ENCODE measurements at places on chromosomes 16 and 17.
A peak's percentile ranks its signal among the peaks of the same experiment; 100 is the strongest.

- no peaks in the 10 kb centered on the region for H3K36me3 ChIP-seq
- no peaks in the 10 kb centered on the region for H3K27me3 ChIP-seq
- H3K4me1 ChIP-seq = peaks cover 32% of the 10 kb centered on the region
- no peak for DNase-seq
Measured at GRCh38 chr16:82071421-82071820, 36.4 kb downstream of the HSD17B2 start.

DNA sequence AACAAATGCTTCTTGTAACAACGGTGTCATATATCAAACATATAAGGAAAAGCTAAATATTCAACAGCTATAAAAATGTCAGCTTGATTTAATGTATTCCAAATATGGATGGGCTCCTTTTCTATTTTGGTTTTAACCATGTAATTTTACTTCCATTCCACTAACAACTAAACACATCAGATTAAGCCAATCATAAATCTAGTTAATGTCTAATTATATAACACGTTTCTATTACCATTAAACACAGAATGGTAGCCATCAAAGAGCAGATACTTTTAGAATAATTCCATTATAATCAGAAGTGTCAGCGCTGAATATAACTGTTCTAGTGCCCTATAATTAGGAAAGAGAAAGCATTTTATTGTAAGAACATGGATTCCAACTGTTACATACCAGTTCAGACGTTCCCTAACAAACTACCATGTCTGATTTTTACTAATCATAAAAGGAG, 10.0 kb downstream of the CMC2 start:
- no peak overlapping the region for H3K27ac ChIP-seq
- H3K4me1 ChIP-seq = no peaks in the 10 kb centered on the region
- H3K36me3 ChIP-seq = no peaks in the 10 kb centered on the region
- H3K27me3 ChIP-seq = no peaks in the 10 kb centered on the region
- DNase-seq = no peak

- no peaks in the 10 kb centered on the region for H3K36me3 ChIP-seq
- H3K4me3 ChIP-seq = no peak overlapping the region
- H3K27ac ChIP-seq = no peak overlapping the region
- H3K4me1 ChIP-seq = no peaks in the 10 kb centered on the region
- no peak for DNase-seq
Measured at GRCh38 chr16:59783191-59783590, 1049.1 kb upstream of the GOT2 start.

DNA sequence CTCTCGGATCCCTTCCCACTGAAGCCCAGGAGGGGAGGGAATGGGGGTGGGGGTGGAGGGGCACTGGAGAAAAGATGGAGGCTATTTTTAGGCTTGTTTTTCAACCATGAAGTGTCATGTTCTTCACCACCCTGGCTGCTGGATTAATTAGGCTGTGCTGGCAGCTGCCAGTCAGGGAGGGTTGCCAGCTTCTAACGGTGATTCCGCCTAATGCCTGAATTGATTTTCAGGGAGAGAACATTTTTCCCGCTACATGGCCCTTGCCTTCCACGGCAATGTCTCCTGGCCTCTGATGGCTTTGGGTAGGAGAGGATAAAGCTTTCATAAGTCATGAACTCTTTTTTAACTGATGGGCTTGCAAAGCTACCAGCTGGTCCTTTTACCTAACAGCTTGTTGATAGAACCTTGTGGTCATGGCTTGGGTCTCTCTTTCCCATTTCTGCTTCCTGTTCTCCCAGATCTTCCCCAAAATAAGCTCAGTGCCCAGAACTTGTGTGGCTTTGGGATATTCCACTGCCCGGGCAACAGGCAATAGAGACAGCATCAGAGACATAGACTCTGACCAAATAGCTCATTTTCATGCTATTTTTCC, 167.4 kb downstream of the PITPNC1 start:
- H3K4me1 ChIP-seq = peaks cover 12% of the 10 kb centered on the region
- H3K27ac ChIP-seq = no peak overlapping the region
- no peaks in the 10 kb centered on the region for H3K36me3 ChIP-seq
- DNase-seq = no peak

DNA sequence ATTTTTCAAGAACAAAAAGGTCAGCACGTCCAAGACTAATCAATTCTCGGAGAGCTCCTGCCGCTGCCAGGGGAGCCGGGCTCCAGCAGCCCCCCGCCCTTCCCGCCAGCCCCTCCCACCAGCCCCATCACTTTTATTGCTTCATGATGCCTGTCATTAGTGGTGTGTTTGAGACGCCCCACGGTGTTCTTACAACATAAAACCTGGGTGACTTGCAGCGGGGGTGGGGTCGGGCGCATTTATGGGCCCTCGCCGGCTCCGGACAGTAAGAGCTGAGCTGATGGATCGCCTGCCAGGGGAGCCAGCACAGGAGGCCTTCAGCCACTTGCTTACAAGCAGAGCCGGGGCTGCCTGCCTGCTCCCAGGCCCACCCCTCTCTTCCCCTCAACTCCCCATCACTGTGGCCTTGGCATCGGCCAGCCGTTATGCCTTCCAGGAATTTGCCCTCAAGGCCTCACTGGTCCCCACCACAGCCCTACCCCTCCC, 82.9 kb upstream of the CBX4 start:
- DNase-seq = no peak
- peaks cover 28% of the 10 kb centered on the region for H3K4me1 ChIP-seq
- H3K27ac ChIP-seq = no peak overlapping the region
- H3K27me3 ChIP-seq = peaks cover 87% of the 10 kb centered on the region
- no peak overlapping the region for H3K4me3 ChIP-seq

DNA sequence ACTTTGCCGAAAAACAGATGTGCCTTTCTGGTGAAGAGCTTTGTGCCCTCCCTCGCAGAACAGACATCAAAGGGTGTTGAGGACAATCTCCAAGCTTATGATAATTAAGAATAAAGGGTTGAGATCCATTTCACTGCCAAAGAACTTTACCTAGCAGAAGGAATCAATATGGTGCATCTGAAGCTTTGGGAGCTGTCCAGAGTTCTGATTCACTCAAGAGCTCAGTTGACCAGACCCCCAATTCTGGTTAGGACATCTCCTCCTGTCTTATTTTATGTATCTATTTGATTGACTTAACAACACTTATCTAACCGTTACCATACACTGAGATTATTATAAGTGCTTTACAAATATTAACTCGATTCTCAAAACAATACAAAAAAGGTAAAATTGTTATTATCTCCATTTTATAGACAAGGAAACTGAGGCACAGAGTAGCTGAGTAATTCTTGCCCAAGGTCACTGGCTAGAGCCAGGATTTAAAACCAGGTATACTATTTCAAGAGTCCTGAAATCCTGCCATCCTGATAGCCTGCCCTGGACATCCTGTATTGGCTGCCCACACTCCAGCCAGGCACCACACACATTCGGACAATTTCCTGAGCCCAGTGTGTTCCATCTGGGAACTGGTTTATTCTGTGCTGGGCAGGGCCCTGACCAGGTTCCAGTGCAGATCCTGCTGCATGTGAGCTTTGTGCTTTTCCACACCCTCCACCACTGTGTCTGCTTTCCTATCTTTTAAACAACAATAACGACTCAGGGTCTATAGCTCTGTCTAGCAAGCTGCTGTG, 29.8 kb downstream of the PITPNM3 start:
- H3K4me1 ChIP-seq = no peaks in the 10 kb centered on the region
- H3K4me3 ChIP-seq = no peak overlapping the region
- DNase-seq = no peak
- H3K36me3 ChIP-seq = peaks cover 78% of the 10 kb centered on the region
- no peaks in the 10 kb centered on the region for H3K27me3 ChIP-seq
- no peak overlapping the region for H3K27ac ChIP-seq

- H3K4me1 ChIP-seq = no peaks in the 10 kb centered on the region
- H3K27ac ChIP-seq = no peak overlapping the region
- no peaks in the 10 kb centered on the region for H3K27me3 ChIP-seq
- no peaks in the 10 kb centered on the region for H3K36me3 ChIP-seq
Measured at GRCh38 chr17:16954521-16954920, 17.4 kb downstream of the TNFRSF13B start.

GRCh38 chr17:35947156-35947585, 3.7 kb upstream of the LYZL6 start:
- H3K4me1 ChIP-seq = no peaks in the 10 kb centered on the region
- H3K27me3 ChIP-seq = no peaks in the 10 kb centered on the region
- no peak overlapping the region for H3K27ac ChIP-seq
- DNase-seq = peak; percentile 2
- no peaks in the 10 kb centered on the region for H3K36me3 ChIP-seq
- H3K4me3 ChIP-seq = no peak overlapping the region

- H3K27me3 ChIP-seq = no peaks in the 10 kb centered on the region
- no peaks in the 10 kb centered on the region for H3K36me3 ChIP-seq
- no peak overlapping the region for H3K4me3 ChIP-seq
- DNase-seq = no peak
Measured at GRCh38 chr17:78176548-78177025, 8.2 kb downstream of the SYNGR2 start.

DNA sequence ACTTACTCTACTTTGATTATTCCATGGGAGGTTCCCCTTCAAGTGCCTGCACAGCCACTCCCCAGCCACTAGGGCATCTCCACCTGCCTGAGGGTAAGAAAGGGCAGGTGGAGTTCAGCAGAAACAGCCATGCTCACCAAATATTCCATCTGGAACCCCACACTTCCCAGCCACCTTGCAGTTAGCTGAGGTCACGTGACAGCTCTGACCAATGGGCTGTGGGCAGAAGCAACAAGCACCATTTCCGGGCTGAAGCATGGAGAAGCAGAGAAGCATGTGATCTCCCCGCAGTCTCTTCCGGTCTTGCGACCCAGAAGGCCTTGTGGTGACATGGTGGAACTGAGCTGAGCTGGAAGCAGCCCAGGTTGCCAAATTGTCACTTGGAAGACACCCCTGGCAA, 108.6 kb downstream of the CCT6B start:
- no peak overlapping the region for H3K4me3 ChIP-seq
- peaks cover 4% of the 10 kb centered on the region for H3K27me3 ChIP-seq
- H3K27ac ChIP-seq = no peak overlapping the region
- DNase-seq = no peak
- H3K4me1 ChIP-seq = no peaks in the 10 kb centered on the region

GRCh38 chr16:65429504-65430181, 307.8 kb upstream of the CDH11 start:
- no peaks in the 10 kb centered on the region for H3K27me3 ChIP-seq
- no peaks in the 10 kb centered on the region for H3K4me1 ChIP-seq
- no peaks in the 10 kb centered on the region for H3K36me3 ChIP-seq
- no peak overlapping the region for H3K4me3 ChIP-seq

- no peak for DNase-seq
- no peaks in the 10 kb centered on the region for H3K27me3 ChIP-seq
- H3K27ac ChIP-seq = no peak overlapping the region
- no peak overlapping the region for H3K4me3 ChIP-seq
- H3K36me3 ChIP-seq = no peaks in the 10 kb centered on the region
- no peaks in the 10 kb centered on the region for H3K4me1 ChIP-seq
Measured at GRCh38 chr16:14475370-14476139, 154.5 kb downstream of the PARN start.

GRCh38 chr17:33968350-33969044, 286.6 kb upstream of the CCL2 start:
- no peak for DNase-seq
- H3K27ac ChIP-seq = peak overlapping the region; percentile 24
- H3K4me3 ChIP-seq = no peak overlapping the region
- peaks cover 87% of the 10 kb centered on the region for H3K4me1 ChIP-seq
- H3K36me3 ChIP-seq = no peaks in the 10 kb centered on the region

DNA sequence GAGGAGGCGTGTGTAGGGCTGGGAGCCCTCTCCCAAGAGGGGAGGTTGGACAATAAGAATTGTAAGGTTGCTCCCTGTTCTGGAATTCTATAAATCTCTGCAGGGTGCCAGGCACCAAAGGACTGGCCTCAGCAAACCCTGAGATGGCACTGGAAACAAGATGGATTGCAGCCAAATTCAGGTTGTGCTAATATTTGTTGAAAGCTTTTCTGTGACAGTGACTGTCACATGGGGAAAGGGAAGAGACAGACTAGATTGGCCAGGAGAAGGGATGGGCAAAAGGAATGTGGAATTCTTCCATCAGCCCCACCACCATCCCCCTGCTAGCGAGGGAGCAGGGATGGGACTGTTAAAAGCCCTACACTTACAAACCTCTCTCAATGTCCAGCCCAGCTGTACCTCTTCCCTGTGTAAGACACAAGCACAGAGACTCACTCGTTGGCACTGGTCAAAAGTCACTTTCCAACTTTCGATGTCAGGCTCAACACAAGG, 62.4 kb downstream of the SOX9 start:
- no peaks in the 10 kb centered on the region for H3K36me3 ChIP-seq
- DNase-seq = no peak
- no peak overlapping the region for H3K4me3 ChIP-seq
- no peaks in the 10 kb centered on the region for H3K4me1 ChIP-seq
